ENCODE measurements at places on chromosomes 12 and 14.
A peak's percentile ranks its signal among the peaks of the same experiment; 100 is the strongest.

DNA sequence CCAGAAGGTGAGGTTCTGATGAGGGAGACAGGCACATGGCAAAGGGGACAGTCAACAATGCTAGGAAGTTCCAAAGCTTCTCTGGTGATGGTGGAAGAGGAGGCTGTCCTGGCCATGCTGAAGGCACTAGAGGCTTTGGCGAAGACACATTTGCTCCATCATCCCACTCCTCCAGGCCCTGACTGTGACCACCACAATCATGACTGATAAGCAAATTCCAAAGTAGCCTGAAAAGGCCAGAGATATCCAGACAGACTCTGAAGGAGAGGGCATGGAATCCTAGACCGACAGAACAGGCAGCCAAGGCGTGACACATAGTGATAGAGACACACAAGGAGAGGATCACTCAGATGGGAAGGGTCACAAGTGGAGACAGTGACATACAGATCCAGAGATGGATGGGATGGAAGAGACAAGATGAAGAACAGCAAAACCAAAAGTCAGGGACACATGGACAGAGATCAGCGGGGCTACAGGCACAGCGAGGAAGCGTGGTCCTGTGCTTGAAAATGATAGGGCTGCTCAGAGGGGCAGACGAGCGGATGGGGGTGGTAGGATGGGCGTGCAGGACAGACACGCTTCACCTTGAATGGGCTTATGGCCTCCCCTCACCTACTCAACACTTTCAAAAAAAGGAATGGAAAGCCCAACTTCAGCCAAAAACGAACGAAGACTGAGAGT, 1.3 kb downstream of the ZFHX2 start:
- DNase-seq: no peak

DNA sequence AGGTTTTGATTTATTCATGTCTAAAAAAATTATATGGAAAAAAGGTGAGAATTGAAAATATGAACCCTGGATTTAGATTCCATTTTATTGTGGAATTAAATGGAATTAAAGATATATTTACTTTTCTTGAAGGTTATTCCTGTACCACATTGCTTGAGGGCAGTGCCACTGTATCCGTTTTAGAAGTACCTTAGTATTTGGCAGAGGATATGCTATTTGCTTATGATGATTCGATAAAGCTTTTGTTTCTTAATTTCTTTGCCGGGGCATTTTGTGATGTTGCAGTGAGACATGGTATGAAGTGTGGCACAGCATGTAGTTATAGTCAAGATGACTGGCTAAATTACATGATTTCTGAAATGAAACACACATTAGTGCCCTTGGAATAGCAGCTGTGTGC, 7.6 kb downstream of the TMTC2 start:
- no peak for DNase-seq

GRCh38 chr14:101873991-101874390, 90.4 kb upstream of the DYNC1H1 start:
- no peak for DNase-seq

DNA sequence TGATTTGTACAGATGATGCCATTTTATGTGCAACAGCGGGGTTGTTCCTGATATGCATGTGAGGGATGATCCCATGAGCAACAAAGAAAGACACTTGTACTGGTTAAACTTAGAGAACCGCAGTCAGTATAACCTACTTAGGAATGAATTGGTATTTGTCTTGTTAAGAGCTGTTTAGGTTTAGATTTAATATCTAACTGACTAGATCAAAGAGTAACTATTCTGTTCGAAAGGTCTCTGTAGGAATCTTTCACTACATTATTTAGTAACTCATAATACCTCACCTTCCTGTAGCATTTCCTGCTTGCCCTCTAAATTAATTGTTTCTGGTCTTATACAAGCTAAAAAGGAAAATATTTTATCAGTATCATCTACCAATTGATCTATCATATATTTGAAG, 350.4 kb downstream of the TRHDE start:
- no peak for DNase-seq

GRCh38 chr12:49543914-49544815, 5.3 kb downstream of the KCNH3 start:
- DNase-seq: no peak

GRCh38 chr12:67909091-67909531, 80.1 kb upstream of the IFNG-AS1 start:
- DNase-seq: peak; percentile 10

DNA sequence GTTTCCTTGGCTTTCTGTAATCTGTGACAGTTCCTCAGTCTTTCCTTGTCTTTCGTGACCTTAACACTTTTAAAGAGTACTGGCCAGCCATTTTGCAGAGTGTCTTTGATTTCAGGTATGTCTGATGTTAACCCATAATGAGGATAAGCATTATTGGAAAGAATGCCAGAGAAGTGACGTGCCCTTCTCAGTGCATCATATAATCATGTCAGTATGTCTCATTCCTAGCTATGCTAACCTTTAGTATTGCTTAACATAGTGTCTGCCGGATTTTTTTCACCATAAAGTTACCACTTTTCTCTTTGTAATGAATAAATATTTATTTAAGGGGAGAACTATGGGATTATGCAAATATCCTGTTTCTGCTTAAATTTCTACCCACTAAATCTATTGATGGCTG, 28.5 kb downstream of the RERG start:
- no peak for DNase-seq

DNA sequence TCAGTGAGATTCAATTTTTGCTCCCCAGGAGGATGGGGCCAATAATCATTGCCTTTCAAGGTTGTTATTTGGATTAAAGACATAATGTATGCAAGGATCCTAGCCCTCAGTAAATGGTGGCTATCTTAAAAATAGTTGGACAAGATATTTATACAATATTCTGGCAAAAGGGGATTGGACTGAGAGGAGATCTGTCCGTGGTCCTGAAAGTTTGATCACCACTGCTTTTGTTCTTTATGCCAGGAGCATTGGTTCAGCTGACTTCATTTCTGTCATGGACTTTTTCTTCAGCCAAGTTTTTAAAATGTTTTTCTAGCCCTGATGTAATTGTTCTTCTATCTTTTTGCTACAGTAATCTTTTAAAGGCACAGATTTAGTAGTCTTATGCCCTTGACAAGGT, 70.2 kb upstream of the TCL1A start:
- peak; percentile 24 for DNase-seq

DNA sequence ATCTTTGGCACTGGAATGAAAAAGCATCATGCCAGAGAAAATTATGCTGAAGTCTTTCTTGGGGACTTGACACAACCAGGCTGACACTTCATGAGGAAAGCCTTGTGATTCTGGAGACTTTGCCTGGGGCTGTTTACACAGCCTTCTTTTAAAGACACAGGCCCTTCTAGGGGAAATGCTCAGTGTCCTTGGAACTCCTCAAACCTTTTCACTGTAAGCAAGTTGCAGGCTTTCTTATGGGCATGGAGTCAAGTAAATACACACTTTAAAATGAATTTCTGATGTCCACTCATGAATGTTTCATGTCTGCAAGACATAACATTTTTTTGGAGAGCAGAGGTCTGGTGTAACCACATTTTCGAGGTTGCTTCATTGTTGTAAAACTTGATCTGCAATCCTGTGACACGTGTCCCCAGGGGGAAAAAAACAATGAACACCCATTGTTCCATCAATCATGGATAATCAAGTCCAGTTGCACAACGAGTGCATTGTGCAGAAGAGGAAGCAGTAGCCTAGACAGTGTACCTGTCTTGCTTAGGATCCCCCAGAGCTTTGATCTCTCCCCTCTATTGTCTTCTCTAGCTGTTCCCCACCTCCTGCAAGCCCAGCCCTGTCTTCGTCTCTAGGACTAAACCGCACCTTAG, 155.1 kb upstream of the PRICKLE1 start:
- DNase-seq: peak; percentile 79

- no peak for DNase-seq
Measured at GRCh38 chr14:96160913-96161310, 43.7 kb upstream of the BDKRB2 start.

DNA sequence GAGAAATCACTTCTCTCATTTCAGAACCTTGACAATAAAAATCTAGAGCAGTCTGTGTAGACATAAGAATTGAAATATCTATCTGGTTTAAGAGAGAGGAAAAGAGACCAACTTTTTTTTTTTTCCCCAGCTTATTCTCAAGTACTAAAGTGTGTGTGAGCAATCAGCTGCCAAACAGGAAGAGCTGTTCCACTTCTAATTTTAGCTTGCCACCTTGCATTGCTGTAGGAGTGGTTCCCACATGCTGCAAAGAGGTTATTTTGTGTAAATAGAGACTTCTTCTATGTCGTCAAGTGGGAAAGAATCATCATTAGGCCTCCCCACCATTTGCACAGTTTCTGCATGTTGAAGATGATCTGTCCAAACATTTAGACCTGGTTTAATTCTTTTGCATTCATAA, 142.6 kb downstream of the NPAS3 start:
- DNase-seq: no peak

DNA sequence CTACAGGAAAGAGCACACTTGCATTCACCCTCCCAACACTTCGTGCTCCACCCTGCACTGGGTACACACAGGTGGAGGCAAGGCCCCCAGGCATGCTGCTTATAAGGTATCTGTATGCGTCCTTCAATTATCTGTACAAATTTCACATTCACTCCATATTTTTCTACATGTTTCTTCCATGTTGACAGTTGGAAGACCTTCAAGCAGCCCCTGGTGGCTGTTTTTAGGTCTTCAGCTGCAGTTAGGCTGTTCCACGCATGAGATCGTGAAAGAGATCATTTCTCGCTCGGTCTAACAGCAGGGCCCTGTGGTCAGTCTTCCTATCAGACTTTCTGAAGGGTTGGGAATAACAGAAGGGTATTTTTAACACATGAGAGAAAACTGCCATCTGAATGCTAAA, 47.1 kb downstream of the PLXNC1 start:
- no peak for DNase-seq

DNA sequence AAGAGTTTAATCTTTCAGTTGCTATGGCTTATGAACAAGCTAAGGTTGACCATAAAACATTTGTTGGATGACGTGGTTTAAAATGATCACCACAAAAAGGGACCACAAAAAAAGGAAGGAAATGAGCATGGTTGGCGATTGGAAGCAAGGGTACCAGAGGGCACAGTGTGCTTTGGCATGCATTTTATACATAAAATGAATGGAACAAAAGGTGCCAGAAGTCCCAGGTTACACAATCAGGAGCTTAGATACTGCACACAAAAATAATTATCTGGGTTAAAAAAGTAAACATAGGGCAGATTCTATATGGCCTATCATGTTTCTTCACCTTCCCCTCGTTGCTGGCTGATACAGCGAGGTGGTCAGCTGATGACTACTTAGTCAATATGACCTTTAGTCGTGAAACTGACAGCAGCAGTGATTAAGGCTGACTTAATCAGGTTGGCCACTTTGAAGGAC, 50.7 kb downstream of the ZC3H14 start:
- no peak for DNase-seq

DNA sequence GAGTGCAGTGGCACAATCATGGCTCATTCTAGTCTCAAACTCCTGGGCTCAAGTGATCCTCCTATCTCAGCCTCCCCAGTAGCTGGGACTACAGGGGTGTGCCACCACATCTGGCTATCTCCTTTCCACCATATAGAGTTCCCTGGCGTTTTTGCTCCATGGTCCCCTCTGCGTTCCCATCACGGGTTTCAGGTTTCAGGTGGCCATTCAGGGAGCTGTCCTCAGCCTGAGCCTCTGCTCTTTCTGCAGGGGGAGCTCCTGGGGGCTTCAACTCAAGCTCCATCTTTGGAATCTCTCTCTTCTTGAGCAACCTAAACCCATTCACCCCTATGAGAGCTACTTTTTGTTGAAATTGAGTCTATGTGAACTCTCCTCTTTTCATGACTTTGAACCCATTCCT, 11.6 kb downstream of the SMIM41 start:
- DNase-seq: no peak

- no peak for DNase-seq
Measured at GRCh38 chr12:96211988-96212387, 17.8 kb downstream of the ELK3 start.

DNA sequence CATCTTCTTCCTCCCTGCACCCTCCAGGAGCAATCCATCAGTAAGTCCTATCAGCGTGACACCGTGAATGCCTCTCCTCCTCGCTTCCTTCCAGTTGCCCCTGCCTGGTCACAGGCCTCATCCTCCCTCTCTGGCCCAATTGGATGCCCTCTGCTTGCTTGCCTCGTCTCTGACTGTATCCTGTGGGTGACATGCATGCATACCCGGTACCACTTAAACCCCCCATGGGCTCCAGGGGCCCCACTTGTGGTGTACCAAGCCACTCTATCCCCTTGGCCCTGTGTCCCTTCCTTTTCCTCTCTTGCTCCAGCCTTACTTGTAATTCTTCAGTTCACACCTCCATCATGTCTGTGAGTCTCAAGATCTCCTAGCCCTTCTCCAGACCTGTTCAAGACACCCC, 106.0 kb upstream of the RTL1 start:
- no peak for DNase-seq

GRCh38 chr12:23795494-23795893, 154.0 kb downstream of the SOX5 start:
- DNase-seq: peak; percentile 29

- no peak for DNase-seq
Measured at GRCh38 chr12:105280966-105281693, 45.2 kb upstream of the APPL2 start.

DNA sequence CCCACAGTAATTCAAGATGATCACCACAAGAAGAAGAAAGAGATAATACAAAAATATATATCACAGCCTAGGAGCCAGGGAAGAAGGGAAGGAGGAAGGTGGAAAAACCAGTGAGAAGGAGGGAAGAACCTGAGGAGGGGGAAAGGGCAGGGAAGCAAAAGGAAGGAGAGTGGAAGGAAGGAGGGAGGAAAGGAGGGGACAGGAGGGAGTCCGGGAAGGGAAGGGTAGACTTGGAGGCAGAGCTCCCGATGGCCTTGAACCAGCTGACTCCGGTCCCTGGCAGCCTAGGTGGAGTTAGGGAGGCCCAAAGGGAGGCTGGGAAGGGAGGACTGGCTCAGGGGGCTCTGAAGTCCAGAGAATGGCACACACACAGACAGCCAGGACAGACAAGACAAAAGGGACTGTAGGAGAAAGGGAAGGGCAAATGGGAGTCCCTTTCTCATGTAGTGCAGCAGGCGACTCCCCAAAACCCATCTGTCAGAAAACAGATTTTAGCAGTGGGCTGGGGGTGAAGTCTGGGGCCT, 4.7 kb upstream of the ZNF384 start:
- DNase-seq: no peak

GRCh38 chr12:53677800-53678148, 1.9 kb upstream of the ATP5MC2 start:
- DNase-seq: no peak

GRCh38 chr12:59452746-59453145, 143.1 kb upstream of the SLC16A7 start:
- DNase-seq: no peak

DNA sequence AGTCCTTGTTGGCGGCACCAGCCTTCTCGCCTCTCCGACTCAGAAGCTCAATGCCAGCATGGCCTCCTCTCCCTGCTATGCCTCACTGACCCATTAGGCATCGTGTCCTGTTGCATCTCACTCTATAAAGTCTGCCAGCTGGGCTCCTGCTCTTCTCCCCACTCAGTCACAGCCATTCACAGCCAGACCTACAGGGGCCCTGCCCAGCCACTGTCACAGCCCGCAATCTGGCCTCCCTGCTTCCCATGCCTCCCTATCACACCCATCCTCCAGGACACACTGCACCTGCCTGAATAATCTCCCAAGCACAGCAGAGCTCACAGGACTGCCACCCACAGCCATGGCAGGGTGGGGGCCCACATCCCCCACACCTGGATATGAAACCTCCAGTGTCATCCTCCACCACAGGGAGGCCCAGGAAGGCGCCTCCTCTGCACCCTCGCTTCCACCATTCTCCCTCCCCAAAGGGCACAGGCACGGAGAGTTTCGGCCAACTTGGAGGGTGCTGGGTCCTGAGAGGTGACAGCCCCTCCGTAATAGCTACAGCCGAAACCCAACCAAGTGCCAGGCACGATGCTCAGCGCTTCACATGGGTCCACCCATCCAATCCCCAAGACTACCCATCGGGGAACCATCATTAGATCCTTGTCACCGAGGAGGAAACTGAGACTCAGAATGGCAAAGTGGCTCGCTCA, 370.3 kb downstream of the BCL11B start:
- DNase-seq: no peak

Data from foreskin melanocyte (primary cell).